ENCODE measurements at places on chromosomes 3 and 15.

DNA sequence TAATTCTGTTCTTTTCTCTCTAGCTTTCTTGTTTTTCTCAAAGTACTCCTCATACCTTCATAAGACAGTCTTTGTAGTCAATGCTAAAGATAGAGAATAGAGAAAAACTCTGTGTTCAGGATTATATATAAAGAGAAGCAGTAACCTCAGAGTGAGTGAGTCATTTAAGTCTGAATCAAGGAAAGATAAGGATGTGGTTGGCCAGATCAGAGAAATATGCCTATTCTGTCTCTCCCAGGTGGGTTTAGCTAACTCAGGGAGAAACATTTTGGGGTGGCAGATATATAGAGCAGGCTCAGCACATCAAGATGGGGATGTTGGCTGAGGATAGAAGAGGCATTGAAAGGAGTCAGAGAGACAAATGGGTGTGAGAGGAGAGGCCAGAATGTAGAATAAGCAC is 31.4 kb downstream of the GTF2E1 start:
- DNase-seq: no peak

DNA sequence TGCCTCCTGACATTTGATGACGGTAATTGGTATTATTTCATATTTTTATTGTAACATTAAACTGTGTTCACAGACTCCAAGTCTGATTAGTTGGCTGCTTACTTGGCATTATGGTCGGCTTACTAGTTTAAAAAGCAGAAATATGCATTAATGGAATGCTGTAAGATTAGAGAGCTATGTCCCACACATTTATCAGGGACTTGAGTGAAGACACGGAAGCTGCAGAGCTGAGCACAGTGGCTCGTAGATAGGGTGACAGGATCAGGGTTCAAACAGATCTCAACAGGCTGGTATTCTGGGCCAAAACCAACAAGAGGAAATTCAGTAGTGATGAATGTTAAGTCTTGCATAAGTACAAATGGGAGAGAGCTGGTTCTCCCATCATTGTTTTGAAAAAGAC is 113.8 kb downstream of the ADAMTSL3 start:
- DNase-seq: no peak

GRCh38 chr3:184563941-184564684 is 2.5 kb downstream of the EPHB3 start:
- no peak for DNase-seq

DNA sequence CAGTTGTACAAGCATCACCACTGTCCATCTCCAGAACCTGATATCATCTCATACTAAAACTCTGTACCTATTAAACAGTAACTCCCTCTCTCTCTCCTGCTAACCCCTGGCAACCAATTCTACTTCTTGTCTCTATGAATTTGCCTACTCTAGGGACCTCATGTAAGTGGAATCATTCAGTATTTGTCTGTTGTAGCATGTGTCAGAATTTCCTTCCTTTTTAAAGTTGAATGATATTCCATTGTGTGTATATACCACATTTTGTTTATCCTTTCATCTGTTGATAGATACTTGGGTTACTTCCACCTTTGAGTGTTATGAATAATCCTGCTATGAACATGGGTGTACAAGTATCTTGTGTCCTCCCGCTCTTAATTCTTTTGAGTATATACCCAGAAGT is 16.6 kb downstream of the ZNF592 start:
- no peak for DNase-seq

DNA sequence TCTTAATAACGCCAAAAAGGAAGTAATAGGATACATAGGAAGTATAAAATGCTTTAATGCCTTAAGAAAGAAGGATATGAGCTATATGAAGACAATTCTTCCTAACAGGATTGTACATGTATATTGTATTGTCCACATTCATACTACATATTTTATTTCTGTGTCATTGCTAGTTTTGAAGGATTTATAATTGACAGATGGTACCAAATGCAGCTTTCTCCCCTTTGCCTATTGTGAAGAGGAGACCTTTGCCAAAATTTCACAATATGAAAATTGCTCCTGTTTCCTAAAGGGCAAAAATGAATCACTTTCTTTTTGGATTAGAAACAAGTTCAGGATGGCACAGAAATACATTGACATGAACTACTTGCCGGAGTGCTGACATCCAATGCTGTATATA is 34.8 kb upstream of the EOMES start:
- DNase-seq: no peak

DNA sequence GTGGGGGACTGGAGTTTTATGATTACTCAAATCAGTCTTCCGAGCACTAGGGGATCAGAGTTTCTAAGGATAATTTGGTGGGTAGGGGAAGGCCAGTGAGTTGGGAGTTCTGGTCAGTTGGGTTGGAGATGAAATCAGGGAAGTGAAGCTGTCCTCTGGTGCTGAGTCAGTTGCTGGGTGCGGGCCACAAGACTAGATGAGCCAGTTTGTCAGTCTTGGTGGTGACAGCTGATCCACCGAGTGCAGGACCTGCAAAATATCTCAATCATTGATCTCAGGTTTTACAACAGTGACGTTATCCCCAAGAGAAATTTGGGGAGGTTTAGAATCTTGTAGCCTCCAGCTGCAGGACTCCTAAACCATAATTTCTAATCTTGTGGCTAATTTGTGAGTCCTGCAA is 249.4 kb downstream of the FAM43A start:
- no peak for DNase-seq

DNA sequence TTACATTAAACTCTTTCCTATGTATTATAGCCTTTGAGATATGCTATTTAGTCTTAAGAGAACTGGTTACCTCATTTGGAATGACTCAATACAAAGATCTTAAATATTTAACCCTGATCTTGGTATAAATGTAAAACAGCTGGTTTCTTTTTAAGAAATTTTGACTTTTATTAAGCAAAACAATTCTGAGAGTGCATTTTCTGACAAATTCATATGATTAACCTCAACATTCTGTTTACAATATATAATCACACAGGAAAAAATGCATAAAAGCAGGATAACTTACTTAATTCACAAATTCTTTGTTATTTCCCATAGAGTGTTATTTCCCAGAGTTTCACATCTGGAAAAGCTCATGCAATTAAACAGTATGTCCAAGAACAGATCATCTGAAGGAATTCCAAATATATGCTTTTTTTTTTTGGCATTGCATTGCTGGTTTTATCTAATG is 400.4 kb upstream of the THBS1 start:
- DNase-seq: no peak

DNA sequence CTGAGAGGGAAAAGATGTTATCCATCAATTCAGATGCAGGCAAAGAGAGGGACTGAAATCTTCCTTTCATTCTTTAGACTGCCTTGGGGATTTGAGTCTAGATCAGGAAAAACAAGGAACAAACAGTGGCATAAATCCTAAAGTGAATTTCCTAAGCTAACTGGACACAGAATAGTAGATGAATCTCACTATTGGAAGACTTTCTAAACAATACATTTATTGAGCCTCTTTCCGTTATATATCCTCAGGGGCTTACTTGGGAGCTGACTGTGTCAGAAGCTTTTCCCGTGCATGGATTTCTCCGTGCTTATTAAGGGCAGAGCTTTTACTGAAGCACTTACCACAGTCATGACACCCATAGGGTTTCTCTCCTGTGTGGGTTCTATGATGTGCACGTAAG is 10.0 kb downstream of the ZSCAN29 start:
- DNase-seq: no peak

DNA sequence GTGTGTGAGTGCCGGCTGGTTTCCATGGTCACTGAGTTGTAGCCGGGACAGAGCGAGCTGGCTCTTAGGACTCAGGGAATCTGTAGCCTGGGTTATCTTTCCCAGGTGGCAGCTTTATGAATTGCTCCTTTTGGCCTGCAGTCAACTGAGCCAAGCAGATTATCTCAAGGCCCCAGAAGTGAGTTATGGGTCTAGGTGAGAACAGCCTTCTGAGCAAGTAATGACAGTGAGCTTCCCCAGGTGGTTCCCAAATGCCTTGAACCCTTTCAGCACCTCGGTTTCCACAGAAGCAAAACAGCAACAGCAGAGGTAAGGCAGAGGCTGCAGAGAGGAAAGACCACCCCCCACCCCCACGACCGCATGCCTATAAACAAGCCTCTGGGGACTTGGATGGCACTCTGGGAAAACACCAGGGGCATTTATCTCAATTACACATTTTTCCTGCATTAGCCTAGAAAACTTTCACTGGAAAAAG is 56.7 kb upstream of the DGKG start:
- DNase-seq: no peak

- no peak for DNase-seq
Observed at GRCh38 chr3:148131990-148132638, 565.6 kb upstream of the AGTR1 start.

Data from GM13977 (cell line).